ENCODE measurements at places on chromosomes 12 and 14.
A peak's percentile ranks its signal among the peaks of the same experiment; 100 is the strongest.

DNA sequence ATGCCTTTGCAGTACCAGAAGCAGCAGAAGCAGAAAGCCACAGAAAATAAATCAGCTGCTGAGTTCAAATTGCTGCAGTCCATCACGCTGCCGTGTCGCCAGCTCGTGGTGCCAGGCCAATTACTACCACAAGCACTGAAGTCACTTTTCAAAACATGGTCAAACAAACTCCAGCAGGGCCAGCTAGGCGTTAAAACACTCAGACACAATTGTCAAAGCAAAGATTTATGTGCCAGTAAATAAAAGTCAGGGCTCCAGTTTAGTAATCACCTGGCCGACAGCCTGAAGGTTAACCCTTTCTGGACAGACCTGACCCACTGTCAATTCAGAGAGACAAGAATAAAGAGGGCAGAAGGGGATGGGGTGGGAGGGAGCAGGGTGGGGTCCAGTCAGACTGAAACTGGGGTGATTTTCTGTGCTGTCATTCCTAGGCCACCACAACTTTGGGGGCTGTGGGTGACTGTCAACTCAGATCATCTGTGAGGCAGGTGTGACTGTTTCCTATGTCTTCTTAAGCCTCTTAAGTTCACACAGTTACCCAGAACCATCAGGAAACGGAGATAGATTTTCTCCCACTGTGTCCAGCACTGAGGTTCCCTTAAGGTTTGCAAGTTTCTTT lies 109.8 kb upstream of the FUT8 start:
- no peak for DNase-seq

- no peak for DNase-seq
Observed at GRCh38 chr12:93616584-93617101, 44.2 kb downstream of the SOCS2 start.

GRCh38 chr14:70759398-70759797 lies 49.9 kb downstream of the MAP3K9 start:
- no peak for DNase-seq

- DNase-seq = no peak
Observed at GRCh38 chr12:8697120-8697475, 693 bp upstream of the RIMKLB start.

DNA sequence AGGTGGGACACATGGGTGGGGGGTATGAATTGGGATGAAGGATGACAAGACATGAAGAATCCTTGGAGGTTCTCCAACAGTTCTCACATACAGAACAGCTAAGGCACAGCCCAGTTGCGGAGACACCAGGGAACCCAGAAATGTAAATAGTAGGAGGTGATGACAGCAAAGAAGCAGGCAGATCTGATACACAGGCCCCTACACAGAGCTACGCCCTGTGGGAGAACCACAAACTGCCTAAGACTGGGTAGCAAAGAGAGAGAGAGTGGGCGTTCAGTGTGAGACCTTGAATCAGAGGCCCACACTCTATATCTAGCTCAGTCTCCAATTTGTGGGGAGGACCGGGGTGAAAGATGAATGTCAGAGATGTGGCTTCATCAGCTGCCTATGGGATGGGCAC lies 9.5 kb upstream of the NUMB start:
- no peak for DNase-seq

- no peak for DNase-seq
Observed at GRCh38 chr12:108967869-108968540, 52.9 kb downstream of the SVOP start.

- DNase-seq = no peak
Observed at GRCh38 chr14:63268771-63269170, 50.0 kb downstream of the GPHB5 start.

- DNase-seq = no peak
Observed at GRCh38 chr14:49545071-49545470, 41.1 kb downstream of the RPS29 start.

- no peak for DNase-seq
Observed at GRCh38 chr14:88384718-88385117, 739 bp upstream of the SPATA7 start.

GRCh38 chr12:83141460-83141994 lies 454.8 kb downstream of the TMTC2 start:
- DNase-seq = no peak

DNA sequence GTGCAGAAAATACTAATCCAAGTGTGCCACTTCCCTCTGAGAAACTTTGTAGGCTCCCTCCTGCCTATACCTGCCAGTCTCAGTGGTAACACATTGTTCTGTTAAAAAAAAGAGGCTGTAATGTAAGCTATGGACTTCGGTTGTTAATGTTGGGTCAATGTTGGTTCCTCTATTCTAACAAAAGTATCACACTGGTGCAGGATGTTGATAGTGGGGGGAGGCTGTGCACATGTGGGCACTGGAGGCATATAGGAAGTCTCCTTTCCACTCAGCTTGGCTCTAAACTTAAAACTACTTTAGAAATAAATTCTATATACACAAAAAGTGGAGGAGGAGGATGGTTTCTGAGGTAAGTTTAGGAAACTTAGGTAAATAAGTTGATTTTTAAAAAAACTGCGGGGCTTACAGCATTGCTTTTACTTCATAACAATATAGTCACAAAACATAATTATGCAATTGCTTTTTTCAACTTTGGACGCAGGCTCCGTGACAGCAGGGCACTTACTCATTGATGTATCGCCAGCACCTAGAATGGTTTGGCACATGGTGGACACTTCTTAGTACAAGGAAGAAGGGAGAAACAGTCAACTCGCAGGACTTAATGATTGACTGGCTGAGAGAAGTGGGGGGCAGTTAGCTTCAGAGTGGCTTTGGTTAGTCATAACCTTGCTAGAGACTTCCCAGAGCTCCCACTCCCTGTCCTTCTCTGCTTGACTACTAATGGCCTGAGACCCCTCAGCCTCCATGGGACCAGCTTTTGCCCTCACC lies 7.9 kb upstream of the NYNRIN start:
- DNase-seq = no peak

- no peak for DNase-seq
Observed at GRCh38 chr14:93430315-93431035, at the start of gene UNC79. TSS of gene UNC79 (plus strand) at chr14:93430939. CDS start at chr14:93431030, 91 bp downstream.

DNA sequence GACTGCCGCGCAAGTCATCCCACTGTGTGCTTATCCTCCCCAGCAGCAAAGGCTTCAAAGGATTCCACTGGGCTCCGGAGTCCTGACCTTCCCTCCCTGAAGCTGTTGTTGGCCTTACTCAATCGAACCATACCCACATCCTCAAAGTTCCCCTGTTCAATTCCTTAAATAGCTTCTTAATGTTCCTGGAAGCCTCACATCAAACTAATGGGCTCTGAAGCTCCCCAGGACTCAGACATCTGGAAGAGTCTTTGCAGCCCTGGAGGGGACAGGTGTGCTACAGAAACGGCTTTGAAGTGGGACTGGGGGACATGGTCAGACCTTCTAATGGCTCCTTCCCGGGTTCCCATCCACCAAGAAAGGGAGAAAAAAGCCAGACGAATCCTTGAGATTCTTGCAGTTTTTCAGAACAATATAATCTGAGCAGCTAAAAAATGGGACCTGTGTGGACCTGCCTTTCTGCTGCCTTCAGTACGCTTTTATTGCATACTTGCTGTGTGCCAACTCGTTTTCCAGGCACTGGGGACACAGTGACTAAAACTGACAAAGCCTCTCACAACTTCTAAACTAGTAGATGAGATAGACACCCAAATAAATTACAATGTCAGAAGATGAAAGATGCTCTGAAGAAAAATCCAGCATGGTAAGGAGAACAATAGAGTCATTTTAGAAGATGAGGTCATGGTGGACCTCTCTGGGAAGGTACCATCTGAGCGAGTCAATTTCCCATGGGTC lies 204.5 kb downstream of the MON2 start:
- DNase-seq = no peak

DNA sequence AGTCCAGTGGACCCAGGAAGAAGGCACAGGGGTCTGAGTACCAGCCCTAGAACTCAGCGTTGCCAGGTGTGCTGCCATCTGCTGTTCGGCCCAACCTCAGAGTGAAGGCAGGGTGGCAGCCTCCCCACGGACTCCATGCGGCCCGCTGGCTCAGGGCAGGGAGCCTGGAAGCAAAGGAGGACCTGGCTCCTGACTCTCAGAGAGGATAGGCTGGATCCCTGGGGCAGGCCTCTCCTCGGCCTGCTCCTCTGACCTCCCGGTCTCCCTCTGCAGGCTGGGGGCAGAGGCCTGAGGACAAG lies 10.1 kb downstream of the MCRS1 start:
- DNase-seq = no peak

GRCh38 chr14:27278341-27278740 lies 680.5 kb upstream of the NOVA1 start:
- no peak for DNase-seq

- peak; percentile 5 for DNase-seq
Observed at GRCh38 chr12:106954462-106955376, 988 bp upstream of the TMEM263 start.

GRCh38 chr14:39275395-39275794 lies 41.7 kb downstream of the MIA2 start:
- DNase-seq = no peak

DNA sequence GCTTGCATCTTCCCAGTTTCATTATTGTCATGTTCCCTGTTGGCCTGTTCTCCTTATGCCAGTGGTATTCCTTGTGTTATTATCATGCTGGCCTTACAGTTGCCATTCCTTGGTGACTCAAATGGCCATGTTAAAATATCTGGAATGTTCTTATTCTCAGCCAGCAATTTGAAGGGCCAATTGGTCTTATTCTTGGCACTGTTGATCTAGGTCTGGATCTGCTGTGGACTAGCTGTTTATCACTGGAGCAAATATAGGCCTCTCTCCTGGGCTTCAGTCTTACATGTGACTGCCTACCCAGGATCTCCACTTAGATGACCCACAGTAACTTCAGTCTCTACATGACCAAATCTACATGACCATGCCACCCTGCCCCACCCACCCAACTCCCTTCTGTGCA lies 5.4 kb downstream of the CIPC start:
- DNase-seq = no peak

- no peak for DNase-seq
Observed at GRCh38 chr12:64054079-64054520, 168.0 kb downstream of the KICS2 start.

DNA sequence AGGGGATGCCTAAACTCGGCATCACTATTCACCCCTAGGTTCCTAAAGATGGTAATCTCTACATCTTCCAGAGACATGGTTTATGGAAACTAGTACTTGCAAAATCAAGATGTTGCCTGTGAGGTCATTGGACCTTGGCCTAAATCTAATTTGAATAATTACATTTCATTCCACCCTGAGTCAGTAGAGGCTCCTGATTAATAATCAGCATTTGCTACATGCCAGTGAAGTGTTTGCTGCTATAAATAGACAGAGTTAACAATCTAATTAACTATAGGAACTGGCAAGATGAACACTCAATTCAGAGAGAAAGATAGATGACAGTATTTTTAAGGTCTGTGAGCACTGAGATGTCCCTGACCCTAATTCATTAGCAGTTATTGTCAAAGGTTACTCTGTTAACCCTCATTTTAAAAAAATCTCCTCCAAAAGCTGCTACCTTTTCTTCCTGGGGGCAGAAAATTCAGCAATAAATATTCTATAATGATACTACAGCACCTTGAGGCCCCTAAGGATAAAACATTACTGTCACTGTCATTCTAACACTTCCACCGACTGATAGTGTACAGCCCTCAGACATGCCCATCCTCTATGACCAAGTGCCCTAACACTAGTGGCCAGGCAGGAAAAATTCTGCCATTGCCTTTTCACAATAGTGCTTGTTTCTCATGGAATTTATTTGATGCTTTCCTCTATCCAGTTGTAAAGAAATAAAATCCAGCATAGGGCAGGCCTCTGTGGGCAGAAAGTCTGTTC lies 65.7 kb upstream of the CCDC196 start:
- no peak for DNase-seq

GRCh38 chr12:50119387-50119786 lies 7.4 kb downstream of the COX14 start:
- DNase-seq = no peak

Measured in stimulated activated naive B cell treated with anti-CD40 and anti-IgM and Interleukin-4, amounts not matched to agents 10 μg/mL and 1 μg/mL and 100 μg/mL, for 72 hours (primary cell).